ENCODE measurements at places on chromosomes 16 and 17.

GRCh38 chr16:1192384-1193073 is 32.5 kb downstream of the TPSG1 start:
- no peaks in the 10 kb centered on the region for H3K36me3 ChIP-seq
- H3K4me3 ChIP-seq, result no peak overlapping the region
- peaks cover 3% of the 10 kb centered on the region for H3K27me3 ChIP-seq
- peaks cover 6% of the 10 kb centered on the region for H3K4me1 ChIP-seq
- no peak for DNase-seq
- H3K27ac ChIP-seq, result no peak overlapping the region

DNA sequence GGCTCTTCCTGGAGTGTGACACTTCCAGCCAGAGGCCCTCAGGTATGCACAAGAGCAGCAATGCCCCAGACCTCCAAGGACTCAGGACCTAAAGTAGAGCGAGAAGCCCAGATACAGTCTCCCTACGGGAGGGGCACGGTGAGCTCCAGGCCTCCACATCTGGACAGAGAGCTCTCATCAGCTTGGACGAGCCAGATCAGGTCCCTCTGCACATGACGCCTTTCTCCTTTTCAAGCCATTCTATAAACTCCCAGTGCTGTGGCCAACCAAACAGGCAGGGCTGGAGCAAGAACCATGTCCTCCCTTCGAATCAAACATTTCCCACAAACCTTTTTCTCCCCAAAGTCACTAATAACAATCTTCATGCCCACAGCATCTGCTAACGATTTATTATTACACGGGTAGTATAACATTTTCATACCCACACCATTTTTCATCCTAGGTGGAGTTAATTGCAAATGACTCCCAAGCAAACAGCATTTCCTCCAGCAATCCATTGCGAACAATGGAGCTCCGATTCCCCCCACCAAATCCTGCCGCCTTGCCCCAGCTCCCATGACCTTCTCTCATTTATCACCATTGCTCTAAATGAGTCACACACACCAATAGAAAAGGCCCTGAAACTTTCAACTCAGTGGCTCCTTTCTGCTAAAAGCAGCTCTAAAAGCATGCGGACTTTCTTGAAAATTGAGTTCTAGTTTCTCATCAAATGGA is 24.2 kb upstream of the NLRP1 start:
- H3K36me3 ChIP-seq, result no peaks in the 10 kb centered on the region
- H3K4me3 ChIP-seq, result no peak overlapping the region
- peaks cover 8% of the 10 kb centered on the region for H3K27me3 ChIP-seq
- DNase-seq, result no peak
- H3K4me1 ChIP-seq, result peaks cover 11% of the 10 kb centered on the region

DNA sequence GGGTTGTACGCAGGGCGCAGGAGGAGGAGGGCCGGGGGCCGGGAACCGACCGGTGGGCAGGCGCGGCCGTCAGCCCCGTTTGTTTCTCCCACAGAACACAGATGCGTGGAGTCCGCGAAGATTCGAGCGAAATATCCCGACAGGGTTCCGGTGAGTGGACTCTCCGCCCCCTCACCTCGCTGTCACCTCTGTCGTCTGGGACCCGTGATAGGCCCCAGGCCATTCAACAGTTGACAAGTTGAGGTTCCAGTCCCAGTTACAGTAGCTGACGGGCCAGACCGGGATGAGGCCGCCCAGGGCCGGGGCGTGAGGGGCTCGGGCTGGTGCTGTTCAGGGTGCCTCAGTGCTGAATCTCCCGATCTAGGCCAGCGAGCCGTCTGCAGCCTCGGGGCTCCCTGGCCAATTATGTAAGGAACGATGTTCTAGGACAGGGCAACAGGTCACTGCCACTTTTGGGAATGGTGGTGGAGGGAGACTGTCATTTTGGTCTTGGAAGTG is 628 bp downstream of the GABARAPL2 start:
- DNase-seq, result no peak
- no peak overlapping the region for H3K27ac ChIP-seq
- peaks cover 11% of the 10 kb centered on the region for H3K27me3 ChIP-seq
- H3K4me3 ChIP-seq, result peak overlapping the region; percentile 97
- H3K36me3 ChIP-seq, result no peaks in the 10 kb centered on the region
- peaks cover 22% of the 10 kb centered on the region for H3K4me1 ChIP-seq

- H3K4me3 ChIP-seq, result no peak overlapping the region
- peaks cover 2% of the 10 kb centered on the region for H3K36me3 ChIP-seq
- DNase-seq, result no peak
- H3K27me3 ChIP-seq, result no peaks in the 10 kb centered on the region
Observed at GRCh38 chr17:80751946-80752581, 207.4 kb downstream of the RPTOR start.

DNA sequence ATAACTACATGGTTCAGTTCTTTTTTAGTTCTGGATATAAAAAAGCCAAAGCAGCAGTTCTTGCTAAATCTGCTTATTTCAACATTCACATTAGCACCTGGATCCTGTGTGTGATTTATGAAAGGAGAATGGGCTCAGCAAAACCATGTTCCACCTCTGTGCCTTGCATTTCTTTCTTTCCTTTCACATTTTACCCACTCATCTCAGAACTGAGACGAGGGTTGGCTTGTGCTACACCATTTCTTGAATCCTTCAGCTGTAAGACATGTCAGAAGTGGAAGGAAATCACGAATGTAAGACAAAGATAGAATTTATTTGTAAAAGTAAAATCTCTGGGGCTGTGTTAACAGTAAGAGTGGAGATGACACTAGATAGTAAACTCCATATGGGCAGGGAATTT is 1.2 kb upstream of the UTP6 start:
- H3K4me3 ChIP-seq, result peak overlapping the region; percentile 16
- H3K4me1 ChIP-seq, result peaks cover 3% of the 10 kb centered on the region
- no peak for DNase-seq
- peaks cover 8% of the 10 kb centered on the region for H3K27me3 ChIP-seq
- no peaks in the 10 kb centered on the region for H3K36me3 ChIP-seq
- H3K27ac ChIP-seq, result no peak overlapping the region

DNA sequence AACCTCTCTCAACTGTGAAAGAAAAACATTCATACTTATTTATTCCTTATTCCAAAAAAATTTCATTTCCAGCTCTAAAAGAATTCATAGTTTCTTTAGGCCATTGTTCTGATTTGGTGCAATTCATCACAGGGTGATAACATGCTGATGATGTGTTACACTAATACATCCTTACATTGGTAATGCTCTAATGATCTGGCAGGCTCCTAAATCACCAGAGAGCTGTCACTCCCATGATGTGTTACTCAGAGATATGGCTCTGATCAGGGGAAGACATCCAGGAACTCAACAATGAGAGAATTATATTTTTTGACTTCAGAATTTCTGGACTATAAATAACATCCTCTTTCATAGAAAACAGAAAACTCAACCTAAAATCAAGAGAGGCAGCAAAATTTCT is 209.3 kb downstream of the CHD9NB start:
- no peak for DNase-seq
- no peaks in the 10 kb centered on the region for H3K4me1 ChIP-seq
- H3K27me3 ChIP-seq, result no peaks in the 10 kb centered on the region
- H3K36me3 ChIP-seq, result no peaks in the 10 kb centered on the region
- H3K27ac ChIP-seq, result no peak overlapping the region
- H3K4me3 ChIP-seq, result no peak overlapping the region

DNA sequence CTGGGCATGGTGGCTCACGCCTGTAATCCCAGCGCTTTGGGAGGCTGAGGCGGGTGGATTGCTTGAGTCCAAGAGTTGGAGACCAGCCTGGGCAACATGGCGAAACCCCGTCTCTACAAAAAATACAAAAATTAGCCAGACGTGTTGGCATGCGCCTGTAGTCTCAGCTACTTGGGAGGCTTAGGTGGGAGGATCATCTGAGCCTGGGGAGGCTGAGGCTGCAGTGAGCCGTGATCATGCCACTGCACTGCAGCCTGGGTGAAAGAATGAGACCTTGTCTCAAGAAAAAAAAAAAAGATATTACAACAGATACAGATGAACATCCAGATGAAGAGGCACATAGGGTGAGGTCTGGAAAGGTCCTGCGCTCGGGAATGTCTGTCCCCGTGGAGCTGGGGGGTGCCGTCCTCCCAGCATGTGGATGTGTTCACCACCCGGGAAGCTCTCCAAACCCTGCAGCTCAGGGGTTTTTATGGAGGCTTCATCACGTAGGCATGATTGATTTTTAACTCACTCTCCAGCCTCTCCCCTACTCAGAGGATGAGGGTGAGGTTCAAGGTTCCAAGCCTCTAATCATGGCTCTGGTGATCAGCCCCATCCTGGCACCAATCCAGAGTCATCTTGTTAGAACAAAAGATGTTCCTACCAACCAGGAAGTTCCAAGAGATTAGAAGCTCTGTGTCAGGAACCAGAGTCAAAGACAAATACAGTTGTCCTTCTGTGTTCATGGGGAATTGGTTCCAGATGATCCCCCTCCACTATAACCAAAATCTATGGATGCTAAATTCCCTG is 85.0 kb upstream of the DNAJA2 start:
- no peaks in the 10 kb centered on the region for H3K36me3 ChIP-seq
- no peak overlapping the region for H3K27ac ChIP-seq
- H3K4me3 ChIP-seq, result no peak overlapping the region
- no peak for DNase-seq
- no peaks in the 10 kb centered on the region for H3K27me3 ChIP-seq
- H3K4me1 ChIP-seq, result no peaks in the 10 kb centered on the region

DNA sequence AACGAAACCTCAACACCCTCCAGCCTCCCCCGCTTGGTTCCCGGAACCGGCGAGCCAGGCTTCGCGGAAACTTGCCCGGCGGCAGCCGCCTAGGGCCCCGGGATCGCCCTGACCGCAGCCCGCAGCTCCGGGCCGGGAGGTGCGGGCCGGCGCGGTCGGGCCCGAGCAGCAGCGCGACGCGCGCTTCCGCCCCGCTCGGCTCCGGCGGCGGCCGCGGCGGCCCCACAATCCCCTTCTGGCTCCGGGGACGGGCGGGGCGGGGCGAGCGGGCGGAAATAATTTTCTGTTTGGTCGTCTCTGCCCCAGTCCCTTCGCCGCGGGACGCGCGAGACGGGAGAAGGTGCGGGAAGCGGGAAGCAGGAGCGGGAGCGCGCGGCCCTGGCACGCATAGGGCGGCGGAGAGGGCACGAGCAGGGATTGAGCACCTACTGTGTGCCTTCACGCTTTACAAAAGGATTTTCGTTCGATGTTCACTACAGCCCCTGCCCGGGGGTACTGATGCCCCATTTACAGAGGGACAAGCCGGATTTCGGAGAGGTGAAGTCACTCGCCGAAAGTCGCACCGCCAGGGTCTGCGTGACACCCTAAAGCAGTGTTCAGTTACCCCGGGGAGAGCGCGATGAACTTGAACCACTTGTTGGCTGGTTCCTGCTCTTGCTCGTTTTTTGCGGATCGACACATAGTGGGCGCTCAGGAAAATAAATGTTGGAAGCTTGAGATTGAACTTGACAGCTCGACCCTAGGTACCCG is 2.7 kb upstream of the MLLT6 start:
- H3K4me1 ChIP-seq, result peaks cover 49% of the 10 kb centered on the region
- peaks cover 65% of the 10 kb centered on the region for H3K27me3 ChIP-seq
- H3K27ac ChIP-seq, result no peak overlapping the region
- peak overlapping the region; percentile 94 for H3K4me3 ChIP-seq
- H3K36me3 ChIP-seq, result no peaks in the 10 kb centered on the region
- peak; percentile 65 for DNase-seq

GRCh38 chr17:52138350-52138749 is 20.2 kb downstream of the CA10 start:
- no peak overlapping the region for H3K27ac ChIP-seq
- peaks cover 11% of the 10 kb centered on the region for H3K4me1 ChIP-seq
- H3K27me3 ChIP-seq, result peaks cover 12% of the 10 kb centered on the region
- no peak overlapping the region for H3K4me3 ChIP-seq

GRCh38 chr16:66845791-66846221 is 1.6 kb downstream of the CA7 start:
- peak overlapping the region; percentile 71 for H3K4me3 ChIP-seq
- H3K36me3 ChIP-seq, result no peaks in the 10 kb centered on the region
- H3K4me1 ChIP-seq, result no peaks in the 10 kb centered on the region
- peaks cover 84% of the 10 kb centered on the region for H3K27me3 ChIP-seq
- no peak overlapping the region for H3K27ac ChIP-seq

- peak; percentile 93 for DNase-seq
- H3K27me3 ChIP-seq, result peaks cover 47% of the 10 kb centered on the region
- no peak overlapping the region for H3K4me3 ChIP-seq
- H3K36me3 ChIP-seq, result no peaks in the 10 kb centered on the region
- H3K4me1 ChIP-seq, result peaks cover 5% of the 10 kb centered on the region
- no peak overlapping the region for H3K27ac ChIP-seq
Observed at GRCh38 chr17:36629252-36629847, 28.0 kb downstream of the MRM1 start.

- peaks cover 15% of the 10 kb centered on the region for H3K36me3 ChIP-seq
- DNase-seq, result no peak
- no peaks in the 10 kb centered on the region for H3K27me3 ChIP-seq
- no peak overlapping the region for H3K27ac ChIP-seq
- no peak overlapping the region for H3K4me3 ChIP-seq
Observed at GRCh38 chr16:11692171-11692570, 23.9 kb downstream of the SNN start.

DNA sequence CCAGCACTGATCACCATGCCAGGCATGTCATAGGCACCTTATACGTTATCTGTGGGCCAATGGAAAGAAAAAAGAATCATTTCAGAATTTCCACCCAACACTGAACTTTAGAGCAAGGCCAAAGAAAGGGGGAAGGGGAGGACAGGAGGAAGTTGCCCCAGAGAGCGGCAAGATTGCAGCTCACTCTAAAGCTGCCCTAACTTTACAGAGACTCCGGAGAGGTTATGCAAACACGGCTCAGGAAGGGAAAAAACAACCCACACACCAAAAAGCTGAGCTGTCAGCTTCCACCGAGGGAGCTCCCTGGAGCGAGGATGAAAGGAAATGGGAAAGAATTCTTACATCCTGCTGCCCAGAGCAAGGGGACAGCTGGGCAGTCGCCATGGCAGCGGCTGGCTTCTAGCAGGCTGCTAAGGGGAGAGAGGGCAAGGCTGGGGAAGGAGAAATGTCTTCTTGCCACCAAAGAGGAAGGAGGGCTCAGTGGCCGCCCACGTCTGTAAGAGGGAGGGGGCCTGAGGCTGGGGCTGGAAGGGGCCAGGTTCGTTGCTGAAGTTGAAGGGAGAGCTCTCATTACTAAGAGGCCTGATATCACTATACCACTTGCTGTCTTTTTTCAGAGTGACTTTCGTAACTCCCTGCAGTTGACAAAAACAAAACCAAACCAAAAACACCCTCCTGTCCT is 18.2 kb downstream of the COTL1 start:
- no peaks in the 10 kb centered on the region for H3K27me3 ChIP-seq
- peaks cover 88% of the 10 kb centered on the region for H3K4me1 ChIP-seq
- H3K36me3 ChIP-seq, result peaks cover 3% of the 10 kb centered on the region
- H3K27ac ChIP-seq, result peak overlapping the region; percentile 86
- H3K4me3 ChIP-seq, result peak overlapping the region; percentile 78

Data from neural crest cell (in vitro differentiated cells).